AG09309 (cell line): ENCODE measurements at places on chromosomes 2 and 18.

- no peak for DNase-seq
Measured at GRCh38 chr18:43275546-43275945, 1.7 kb downstream of the SYT4 start.

GRCh38 chr2:237223201-237223861 is 137.6 kb downstream of the COPS8 start:
- peak; percentile 98 for DNase-seq

- DNase-seq, result no peak
Measured at GRCh38 chr2:60862642-60863041, 18.7 kb upstream of the REL start.

DNA sequence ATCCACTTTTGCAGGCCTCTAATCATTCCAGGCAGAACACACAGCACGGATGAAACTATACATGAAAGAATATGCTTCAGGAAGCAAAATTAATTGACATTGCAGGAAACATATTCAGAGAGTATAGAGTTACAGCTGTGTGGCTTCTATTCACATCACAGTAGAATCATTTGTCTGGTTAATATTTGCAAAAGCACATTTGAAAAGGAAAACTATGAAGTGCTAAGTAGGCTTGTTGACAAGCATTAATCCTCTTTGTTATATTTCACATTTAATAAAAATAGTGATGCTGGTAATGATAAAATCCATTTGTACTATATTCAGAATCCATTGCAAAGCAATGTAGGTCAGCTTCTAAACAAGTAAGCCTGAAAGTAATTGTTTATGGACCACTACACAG is 32.2 kb upstream of the PIK3C3 start:
- no peak for DNase-seq

DNA sequence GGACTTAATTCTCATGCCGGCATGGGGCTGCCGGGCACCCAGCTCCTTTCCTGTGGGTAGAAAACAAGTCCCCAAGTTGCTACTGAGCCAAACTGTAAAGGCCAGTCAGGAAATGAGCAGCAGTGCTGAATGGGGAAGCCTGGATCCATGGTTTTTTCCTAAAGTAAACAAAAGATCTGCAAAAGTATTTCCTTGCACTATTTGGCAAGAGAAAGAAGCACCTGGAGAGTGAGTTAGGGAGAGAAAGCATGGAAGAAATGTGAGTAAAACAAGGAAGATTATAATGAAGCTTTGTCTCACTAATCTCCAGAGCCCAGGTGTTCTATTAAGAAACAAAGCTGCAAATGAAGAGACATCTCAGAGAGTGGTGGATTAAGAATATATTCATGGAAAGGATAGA is 117.6 kb downstream of the METTL8 start:
- DNase-seq, result no peak

DNA sequence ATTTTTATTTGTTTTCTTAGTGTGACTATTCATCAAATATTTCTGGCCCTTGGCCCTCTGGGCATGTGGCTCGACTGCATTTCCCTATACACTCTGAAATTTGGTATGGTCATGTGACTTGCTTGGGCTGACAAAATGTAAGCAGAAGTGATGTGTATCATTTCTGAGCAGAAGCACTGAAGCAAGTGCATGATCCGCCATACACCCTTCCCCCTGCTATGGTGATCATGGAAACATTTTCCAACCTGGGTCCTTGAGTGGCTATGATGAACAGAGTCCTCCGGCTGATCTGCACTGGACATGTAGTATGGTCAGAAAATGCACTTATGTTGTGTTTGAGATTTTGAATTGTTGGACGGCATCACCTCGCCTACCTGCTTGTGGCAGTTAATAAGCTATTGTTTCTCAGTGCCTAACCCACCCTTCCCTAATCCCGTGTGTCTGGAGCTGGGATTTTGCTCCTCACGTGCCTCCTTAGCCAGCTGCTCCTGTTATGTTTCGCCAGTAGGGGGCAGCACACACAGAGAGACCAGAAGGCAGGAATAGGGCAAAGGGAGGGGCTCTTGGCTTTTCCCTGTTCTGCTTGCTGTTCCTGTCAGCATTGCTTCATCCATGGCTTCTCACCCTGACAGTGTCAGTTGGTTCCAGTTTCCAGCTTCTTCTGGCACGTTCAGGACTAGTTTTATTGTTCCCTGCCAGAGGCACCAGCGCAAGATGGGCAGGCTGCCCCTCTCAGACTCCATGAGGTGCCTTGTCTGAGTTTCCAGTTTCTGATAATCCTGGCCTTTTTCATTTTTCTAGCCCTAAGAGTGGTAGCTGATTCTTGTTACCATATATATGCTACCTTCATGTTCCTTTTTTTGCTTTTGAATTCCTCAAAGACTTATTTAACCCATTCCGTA is 207.4 kb downstream of the ARL6IP6 start:
- no peak for DNase-seq
